Mesendoderm (in vitro differentiated cells): ENCODE measurements at places on chromosomes 5 and 9.

DNA sequence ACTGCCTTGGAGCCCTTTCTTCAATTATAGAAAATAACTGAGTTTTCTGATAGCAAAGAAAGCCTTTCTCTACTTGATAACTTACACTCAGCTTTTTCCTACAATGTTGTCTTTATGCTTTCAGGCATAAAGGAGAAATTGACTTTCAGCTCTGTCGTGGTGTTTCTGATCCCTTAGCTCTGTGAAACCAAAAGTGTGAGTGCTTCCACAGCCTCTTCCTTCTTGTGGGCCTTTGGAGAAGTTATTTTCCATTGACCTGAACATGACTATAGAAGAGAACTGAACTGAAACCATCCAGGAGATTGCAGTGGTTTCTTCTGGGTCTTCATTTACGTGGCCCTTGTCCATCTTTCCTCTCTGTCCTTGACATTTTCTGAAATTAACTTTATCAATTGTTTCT is 59.5 kb upstream of the EQTN start:
- no peak for DNase-seq

- no peak for DNase-seq
These were observed 21.4 kb upstream of the LTC4S start for GRCh38 chr5:179772351-179772750.

DNA sequence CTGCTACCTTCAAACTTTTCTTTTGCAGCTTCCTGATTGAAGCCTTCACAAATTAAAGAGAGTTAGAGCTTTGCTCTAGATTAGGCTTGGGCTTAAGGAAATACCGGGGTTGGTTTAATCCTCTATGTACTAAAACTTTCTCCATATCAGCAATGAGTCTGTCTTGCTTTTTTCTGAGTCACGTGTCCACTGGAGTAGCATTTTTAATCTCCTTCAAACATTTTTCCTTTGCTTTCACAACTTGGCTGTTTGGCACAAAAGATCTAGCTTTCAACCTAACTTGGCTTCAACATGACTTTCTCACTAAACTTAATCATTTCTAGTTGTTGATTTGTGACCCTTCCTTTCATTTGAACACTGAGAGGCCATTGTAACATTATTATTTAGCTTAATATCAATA is 261.6 kb downstream of the PLK2 start:
- DNase-seq: no peak

DNA sequence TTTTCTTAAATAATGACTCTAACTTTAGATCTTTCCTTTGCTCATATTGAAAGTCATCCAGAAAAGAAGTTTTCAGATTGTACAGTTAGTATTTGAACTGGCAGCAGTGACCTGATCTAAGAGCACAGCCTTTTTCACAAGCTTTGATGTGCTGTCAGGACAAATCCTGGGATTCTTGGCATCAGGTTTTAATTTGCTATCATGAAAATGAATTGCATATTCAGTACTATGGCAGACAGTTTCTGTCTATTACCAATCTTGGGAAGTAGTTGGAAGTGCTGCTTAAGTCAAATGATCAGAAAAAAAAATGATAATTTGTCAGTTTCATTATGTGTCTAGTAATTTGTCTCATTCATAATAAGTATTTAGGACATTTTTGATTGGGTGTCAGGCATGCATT is 925.6 kb upstream of the ARRDC3 start:
- DNase-seq: no peak

GRCh38 chr5:56564541-56565282 is 250.6 kb upstream of the MAP3K1 start:
- DNase-seq: no peak

DNA sequence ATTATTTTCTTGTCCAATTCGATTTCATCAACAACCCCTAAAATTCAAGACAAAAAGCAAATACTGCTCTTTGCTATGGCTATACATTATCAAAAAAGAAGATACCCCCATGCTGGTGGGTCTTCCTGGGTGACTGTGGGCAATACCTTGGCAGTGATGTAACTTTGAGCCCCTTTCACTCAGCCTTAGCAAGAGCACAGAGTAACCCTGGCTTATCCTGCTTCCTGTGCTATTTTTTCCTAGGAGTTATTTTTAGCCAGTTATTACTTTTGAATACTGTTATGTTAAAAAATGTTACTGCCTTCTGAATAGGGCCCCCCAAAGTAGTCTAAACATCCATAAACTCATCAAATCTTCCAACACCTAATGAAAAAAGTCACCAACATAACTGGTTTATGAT is 145.6 kb upstream of the TSLP start:
- no peak for DNase-seq

GRCh38 chr5:126052120-126052519 is 371.1 kb upstream of the GRAMD2B start:
- DNase-seq: no peak

- peak; percentile 46 for DNase-seq
These were observed 2.5 kb downstream of the EGFL7 start for GRCh38 chr9:136665111-136665703.

DNA sequence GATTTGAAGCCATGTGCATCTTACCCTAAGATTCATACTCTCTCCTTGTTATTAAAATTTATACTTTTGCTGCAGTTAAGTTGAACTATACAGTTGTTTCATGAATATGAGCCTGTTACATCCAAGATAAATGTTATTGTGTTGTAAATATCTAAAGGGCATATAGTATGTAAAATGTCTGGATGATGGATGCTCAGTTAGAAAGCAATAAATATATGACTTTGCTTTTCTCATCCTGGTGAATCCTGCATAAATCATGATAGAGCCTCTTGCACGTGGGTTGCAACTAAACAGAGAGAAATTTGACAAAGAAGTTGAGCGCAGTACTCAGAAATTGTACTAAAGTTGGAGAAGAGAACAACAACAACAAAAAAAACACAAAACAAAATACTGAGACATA is 99.5 kb downstream of the PRDM9 start:
- DNase-seq: no peak

DNA sequence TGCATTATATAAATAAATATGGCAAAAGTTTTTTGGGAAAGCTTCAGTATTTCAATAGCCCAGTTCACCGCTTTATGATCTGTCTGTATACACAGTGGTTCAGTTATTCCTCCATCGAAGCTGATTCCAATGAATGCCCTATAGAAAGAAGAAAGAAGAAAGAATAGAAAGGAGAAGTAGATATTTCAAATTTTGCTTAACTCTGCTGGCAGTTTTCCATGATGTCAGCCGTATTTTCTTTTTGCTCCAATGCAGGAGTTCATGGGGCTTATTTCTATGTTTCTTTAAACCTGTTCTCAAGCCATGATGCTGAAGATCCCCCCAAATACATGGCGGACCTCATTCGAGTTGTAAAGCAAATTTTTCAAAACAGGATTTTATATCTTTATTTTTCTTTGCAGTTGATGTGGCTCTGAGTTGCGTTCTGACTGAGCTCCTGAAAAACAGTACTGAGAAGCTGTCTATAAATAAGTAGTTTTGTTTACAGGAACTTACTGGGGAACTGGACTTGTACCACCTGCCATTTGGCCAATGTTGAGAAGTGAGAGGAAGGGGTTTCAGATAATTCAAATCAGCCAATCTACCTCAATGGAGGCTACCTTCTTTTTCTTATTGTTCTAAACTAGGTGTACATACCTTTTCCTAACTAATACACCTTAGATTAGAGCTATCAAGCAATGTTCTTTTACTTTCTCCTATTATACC is 418.5 kb upstream of the MEF2C start:
- DNase-seq: no peak
